ENCODE measurements at places on chromosomes 3 and 15.

GRCh38 chr3:172701751-172702150 is 9.1 kb downstream of the NCEH1 start:
- DNase-seq, result no peak

- no peak for DNase-seq
Observed at GRCh38 chr3:33173103-33173502, 45.5 kb downstream of the SUSD5 start.

- DNase-seq, result no peak
Observed at GRCh38 chr3:169171739-169172138, 491.8 kb downstream of the MECOM start.

DNA sequence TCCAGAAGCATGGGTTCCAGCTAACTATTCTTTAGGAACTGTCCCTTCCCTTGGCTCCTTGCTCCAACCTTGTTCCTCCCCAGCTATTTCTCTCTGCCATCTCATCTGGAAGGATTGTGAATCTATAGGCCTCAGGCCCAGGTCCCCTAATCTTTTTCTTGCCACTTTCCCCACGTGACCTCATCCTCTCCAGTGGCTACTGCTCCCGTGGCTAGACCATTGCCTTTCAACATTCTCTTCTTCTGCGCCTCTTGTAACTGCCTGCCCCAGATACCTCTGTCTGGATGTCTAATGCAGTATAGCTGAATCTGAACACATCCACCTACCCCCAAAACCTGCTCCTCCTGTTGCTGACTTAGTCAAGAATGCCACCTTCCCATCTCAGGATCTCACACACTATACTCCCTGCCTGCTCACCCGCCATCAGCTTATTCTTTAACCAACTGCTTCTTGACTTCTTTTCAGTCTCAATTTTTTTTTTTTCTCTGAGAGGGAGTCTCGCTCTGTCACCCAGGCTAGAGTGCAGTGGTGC is 5.2 kb downstream of the GPX1 start:
- no peak for DNase-seq

- DNase-seq, result no peak
Observed at GRCh38 chr15:35717721-35718120, 171.8 kb upstream of the DPH6 start.

GRCh38 chr3:107738486-107739183 is 215.9 kb downstream of the BBX start:
- no peak for DNase-seq

DNA sequence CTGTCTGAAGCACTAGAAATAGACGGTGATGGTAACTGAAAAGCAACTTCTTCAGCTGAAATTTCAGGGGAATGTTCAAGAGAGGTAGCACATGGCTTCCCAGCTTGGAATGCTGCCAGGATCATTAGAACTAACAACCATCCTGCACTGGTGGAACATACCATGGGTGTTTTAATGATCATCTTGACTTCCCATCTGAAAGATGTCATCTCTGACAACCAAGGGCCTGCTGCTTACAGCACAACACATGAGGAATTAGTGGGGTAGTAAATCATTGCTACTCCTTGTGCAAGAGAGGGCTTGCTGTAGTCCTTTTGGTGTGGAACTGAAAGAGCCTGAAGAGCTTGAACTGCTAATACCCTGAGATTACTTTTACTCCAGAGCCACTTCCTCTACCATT is 853.7 kb downstream of the MCTP2 start:
- DNase-seq, result no peak

DNA sequence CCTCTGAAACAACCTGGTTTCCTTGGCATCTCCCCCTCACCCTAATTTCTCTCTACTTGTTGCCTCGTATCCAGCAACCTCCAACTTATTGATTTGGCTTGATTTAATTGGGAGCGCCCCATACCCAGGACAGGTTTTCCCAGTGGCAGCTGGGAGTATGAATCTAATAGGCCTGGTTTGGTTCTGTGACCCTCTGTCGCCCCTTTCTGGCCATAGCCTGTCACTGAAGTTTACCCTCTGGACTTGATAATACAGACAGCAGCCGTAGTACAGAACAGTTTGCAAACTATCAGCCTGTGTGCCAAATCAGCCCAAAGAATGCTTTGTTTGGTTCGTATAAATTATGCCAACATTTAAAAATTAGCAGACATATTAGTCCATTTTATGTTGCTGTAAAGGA is 525.1 kb upstream of the GOLIM4 start:
- no peak for DNase-seq

- DNase-seq, result no peak
Observed at GRCh38 chr15:27949089-27949488, 150.0 kb downstream of the OCA2 start.

DNA sequence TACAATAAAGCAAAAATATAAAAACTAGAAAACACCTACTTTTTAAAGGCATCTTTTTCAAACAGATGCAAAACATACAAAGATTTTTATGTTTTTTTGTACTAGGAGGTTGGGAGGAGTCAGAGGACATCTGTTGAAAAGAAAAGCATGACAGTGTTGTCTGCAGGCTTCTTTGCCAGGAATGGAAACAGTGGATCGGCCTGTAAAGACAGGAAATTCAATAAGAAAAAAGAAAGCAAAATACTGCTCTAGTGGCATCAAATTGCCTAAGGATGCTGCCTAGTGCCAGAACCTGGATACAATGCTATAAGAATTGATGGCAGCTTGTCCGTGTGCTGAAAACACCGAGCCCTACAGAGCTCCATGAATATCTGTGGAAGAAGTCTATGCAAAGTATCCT is 69.9 kb downstream of the TBC1D5 start:
- DNase-seq, result no peak

DNA sequence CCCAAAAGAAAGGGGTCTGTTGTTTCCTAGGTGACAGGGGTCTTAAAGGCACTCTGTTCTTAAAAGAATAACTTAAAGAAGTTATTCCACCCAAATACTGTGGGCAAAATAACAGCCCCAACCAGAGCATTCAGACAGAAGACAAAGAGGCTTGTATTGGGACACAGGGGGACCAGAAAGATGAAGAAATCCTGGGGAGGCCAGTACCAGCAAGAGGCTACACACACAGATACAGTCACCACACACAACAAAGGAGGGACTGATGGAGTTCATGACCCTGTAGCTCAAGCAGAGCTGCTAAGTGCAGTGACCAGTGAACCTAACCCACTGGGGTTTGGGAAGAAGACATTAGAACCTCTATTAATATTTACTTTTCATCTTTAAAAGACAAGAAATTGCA is 59.0 kb downstream of the MTHFS start:
- no peak for DNase-seq

GRCh38 chr3:106491796-106492195 is 623.0 kb upstream of the CBLB start:
- DNase-seq, result no peak

DNA sequence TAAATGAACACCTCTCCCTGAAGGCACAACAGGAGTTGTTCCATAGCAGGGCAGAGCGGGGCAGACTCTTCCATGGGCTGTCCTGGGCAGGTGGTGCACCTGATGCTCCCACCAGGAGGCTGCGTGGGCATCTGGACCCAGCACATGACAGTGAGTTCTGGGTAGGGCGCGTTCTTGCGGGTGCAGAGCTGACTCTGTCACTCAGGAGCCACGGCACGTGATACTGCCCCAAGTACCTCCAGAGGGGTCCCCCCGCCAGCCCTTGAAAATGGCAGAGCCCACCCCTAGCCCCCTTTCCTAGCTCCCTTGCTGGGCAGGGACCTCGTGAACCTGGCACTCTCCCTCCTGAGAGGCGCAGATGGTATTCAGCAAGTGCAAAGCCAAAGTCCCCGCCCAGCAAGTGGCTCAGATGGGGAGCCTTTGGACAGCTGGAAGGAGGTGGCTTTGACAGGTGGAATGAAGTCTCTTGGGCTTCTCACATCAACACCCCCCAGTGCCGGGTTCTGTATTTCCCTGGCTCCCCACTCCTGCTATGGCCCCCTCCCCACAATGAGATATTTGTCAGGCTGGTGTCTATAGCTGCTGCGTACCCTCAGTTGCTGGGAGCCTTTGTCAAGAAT is 172.1 kb downstream of the TBC1D2B start:
- DNase-seq, result no peak

DNA sequence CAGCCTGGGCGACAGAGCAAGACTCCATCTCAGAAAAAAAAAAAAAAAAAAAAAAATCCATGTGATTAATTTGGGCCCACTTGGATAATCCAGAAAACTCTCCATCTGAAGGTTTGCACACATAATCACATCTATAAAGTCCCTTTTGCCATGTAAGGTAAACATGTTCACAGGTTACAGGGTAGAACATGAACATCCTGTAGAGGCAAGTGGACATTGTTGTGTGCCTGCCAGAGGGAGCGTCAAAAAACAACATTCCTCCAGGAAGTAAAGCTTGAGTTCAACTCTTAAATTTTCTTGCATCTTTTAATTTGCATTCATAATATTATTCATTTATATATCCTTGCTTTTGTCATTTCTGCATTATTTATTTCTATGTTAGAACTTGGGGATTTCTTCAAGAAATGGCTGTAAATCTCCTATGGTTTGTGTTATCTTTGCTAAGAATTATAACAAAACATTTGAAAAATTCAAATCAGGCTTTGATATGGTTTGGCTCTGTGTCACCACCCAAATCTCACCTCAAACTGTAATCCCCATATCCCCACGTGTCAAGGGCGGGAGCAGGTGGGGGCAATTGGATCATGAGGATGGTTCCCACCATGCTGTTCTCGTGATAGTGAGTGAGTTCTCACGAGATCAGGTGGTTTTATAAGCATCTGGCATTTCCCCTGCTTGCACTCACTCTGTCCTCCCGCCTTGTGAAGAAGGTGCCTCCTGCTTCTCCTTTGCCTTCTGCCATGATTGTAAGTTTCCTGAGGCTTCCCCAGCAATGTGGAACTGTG is 11.3 kb upstream of the TTBK2 start:
- no peak for DNase-seq

DNA sequence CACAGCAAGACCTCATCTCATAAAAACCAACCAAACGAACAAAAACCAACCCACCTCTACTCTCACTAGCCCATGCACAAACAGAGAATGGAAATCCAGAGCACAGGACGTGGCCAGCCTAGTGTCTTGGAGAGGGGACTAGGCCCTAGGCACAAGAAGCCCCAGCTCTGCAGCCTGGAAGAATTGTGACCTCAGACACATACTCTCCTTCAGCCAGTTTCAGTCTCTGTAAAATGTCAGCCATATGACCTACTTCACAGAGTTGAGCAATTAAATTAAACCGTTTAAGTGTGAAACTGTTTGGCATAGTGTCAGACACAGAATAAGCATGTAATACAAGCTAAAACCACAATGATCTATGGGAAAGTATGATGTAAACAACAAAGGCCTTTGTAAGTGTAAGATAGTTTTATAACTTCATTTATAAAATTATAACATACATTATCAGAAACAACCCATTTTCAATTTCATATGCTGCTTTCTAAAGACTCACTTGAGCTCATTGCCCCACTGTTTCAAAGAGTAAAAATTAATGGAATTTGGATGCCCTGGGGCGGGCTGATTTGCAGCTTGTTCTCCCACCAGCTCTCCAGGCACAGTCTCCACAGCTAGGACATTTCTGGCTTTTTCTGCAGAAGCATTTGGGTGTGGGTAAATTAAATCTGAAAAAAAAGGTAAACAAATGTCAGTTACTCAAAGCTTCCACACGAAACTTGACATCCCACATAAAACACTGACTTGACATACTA is 32.9 kb downstream of the TBC1D2B start:
- no peak for DNase-seq

- no peak for DNase-seq
Observed at GRCh38 chr3:130950641-130951040, 56.8 kb downstream of the ATP2C1 start.

DNA sequence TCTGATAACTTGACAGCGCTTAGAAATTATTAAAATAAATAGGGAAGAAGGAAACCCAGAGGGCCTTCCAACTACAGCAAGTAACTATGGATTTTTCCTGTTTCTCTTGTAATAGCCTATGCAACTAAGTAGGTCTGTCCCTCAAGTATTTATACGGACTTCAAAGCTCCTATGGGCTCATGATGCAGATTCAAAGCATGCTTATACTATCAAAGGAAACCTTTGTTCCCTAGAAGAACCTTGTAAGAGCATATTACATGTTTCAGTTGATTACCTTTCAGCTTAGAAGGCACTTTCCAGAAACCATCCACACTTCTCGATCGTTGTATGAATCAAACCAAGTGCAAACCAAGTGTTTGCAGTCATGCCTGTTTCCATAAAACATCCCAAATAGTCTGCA is 158.8 kb downstream of the ALCAM start:
- no peak for DNase-seq

- no peak for DNase-seq
Observed at GRCh38 chr15:67531379-67531914, 10.5 kb downstream of the C15orf61 start.

DNA sequence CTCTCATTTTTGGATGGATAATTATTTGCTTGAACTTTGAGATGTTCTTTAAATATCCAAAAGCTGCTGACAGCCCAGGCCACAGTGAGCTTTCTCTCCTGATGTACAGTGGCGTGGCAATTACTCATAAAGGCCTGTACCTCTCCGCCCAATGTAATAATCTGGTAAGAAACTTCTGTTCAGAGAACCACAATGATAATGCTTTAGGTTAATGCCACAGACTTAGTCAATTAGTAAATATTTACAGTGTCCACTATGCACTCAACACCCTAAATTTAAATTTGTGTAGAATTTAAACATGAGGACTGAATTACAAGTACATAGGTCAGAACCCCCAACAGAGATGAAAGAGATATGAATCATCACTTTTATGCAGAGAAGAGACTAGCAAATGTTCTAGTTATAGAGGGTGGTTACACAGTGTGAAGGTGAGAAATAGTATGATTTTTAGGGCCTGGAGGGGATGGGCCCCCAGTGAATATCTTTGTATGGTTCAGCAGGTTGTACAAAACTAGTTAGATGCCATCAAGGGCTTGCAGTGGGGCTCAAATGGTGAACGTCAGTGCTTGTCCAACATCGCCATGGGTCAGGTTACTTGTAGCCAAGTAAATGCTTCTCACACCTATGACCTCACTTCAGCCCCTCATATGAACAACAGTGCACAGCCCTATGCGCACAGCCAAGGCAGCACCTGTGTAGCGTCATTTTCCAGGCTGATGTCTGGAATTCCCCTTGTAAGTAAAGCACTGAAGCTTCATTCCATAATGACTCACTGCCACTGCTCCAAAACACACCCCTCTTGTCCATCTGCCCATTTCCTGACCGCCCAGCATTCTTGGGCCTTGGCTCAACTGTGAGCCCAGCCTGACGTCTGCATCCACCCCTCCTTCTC is 13.3 kb downstream of the ABHD2 start:
- no peak for DNase-seq

GRCh38 chr3:73520931-73521461 is 103.7 kb downstream of the PDZRN3 start:
- no peak for DNase-seq

GRCh38 chr3:176376531-176376930 is 820.8 kb downstream of the TBL1XR1 start:
- DNase-seq, result no peak

- DNase-seq, result no peak
Observed at GRCh38 chr15:99452728-99453636, 112.8 kb upstream of the MEF2A start.

DNA sequence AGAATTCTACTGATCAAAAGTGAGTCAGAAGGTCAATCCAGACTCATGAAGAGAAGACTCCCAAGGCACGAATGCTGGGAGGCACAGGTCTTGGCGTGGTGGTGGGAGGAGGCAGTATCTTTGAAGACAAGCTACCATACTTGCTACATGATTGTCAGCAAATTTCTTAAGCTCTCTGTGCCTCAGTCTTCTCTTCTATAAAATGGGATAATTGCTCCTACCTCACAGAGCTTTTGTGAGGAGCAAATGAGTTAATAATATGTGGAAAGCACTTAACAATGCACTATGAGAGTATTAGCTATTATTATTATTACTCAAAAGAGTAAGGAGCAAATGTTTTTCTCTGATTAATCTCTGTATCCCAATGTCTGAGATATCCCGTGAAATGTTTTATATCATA is 36.2 kb downstream of the EHD4 start:
- no peak for DNase-seq

All from stimulated activated CD4-positive, alpha-beta T cell treated with anti-CD3 and anti-CD28 coated beads, Interleukin-12 subunit alpha, Interleukin-12 subunit beta, amount 100 ng/mL, for 4 hours (primary cell).